NCI-H187 (cell line): ENCODE measurements at places on chromosomes 7 and 10.

GRCh38 chr7:105346593-105347322 lies 42.0 kb downstream of the SRPK2 start:
- DNase-seq = no peak

DNA sequence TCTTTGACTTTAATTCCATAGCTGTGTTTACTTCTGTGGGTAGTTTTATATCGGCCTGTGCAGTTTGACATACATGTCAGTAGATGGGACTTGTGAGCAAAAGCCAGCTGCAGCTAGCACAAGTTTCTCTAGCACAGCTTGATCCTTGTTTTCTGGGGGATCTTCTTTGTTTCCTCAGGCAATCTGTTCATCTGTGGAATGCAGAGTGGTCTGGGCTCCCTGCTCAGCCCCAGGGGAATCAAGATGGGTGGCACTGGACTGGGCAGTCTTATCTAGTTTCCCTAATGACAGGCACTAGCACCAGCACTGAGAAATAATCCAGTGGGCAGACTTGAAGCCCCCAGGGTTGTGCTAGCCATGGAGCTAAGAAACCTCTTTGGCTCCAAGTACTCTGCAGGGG lies 40.8 kb downstream of the CYP2C19 start:
- DNase-seq = no peak

GRCh38 chr10:101618871-101619270 lies 30.8 kb downstream of the DPCD start:
- DNase-seq = no peak

DNA sequence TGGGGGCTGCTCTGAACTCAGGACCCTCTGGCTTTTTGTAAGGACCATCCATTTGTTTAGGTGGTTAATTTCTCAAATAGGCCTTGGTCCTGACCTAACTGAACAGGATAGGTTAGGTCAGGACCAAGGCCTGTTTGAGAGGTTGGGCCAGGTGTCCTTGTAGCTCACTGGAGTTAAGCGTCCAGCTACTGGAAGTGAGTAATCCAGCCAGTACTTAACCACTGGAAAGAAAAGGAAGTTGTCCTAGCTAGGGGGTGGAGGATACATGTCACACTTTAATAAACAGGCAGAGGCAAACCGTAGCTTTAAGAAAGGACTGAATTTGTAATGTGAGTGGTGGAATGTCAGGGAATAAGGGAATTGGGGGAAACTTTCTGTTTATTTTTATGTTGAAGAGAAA lies 96.0 kb downstream of the GPR85 start:
- DNase-seq = no peak

- no peak for DNase-seq
Measured at GRCh38 chr10:87752566-87752965, 65.5 kb downstream of the ATAD1 start.

- DNase-seq = peak; percentile 77
Measured at GRCh38 chr10:68900427-68901104, 549 bp upstream of the DDX50 start.

DNA sequence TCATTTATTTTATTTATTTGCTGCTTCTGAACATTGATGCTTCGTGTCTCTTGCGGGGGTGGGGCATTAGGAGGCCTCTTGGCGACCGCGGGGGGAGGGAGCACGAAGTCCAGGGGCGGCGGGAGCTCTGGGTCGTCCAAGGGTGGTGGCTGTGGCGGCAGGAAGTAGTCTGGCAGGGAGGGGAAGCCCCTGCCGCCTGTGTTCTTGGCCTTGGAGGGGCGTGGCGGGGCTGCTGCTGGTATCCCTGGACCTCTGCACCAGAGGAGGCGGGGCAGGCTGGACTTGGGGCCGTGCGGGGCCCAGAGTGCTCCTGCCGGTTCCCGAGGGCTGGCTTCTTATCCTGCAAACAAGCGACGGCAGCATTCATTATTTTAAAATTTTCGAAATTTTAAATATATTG lies 70.5 kb upstream of the ABI1 start:
- no peak for DNase-seq
